Activated CD8-positive, alpha-beta T cell treated with anti-CD3 and anti-CD28 coated beads, Interleukin-2, amount 10 ng/mL, durations not matched to agents 7 days and 5 days (primary cell): ENCODE measurements at places on chromosomes 6 and 20. TPM values are rescaled to one million over a fixed set of nuclear protein-coding genes. Genes with fewer than 3 reads are reported as not detected.

GRCh38 chr20:1587781-1588532 lies 30.5 kb upstream of the SIRPD start:
- H3K4me3 ChIP-seq: no peak overlapping the region
- H3K27ac ChIP-seq: no peak overlapping the region
- no peaks in the 10 kb centered on the region for H3K4me1 ChIP-seq
- DNase-seq: no peak

DNA sequence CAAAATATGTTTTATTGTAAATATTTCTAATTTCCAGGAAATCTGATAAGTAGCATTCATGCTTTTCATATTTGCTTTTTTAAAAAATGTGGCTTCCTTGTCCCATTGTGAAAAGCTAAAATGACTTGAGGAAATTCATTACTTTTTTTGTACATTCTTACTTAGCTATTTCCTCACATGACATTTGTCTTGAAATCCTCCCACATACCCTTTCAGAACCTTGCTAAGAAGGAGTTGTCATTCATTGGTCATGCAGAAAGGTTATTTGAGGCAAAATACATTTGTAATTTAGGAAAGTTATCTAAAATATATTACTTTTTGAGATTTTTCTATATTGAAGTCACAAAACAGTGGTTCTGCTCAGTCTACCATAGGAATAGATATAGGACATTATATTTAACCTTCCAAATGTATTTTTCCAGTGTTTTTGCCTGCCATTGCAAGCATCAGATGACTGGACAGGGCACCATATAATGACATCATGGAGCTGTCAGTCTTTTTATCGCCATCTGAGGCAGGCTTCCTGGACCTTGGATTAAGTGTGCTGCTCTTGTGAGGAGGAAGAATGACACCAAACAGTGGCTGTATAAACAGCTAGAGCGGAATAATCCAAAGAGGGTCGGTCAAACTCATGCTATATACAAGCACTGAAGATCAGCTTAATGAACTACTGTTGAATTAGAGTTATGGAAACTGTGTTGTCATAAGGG lies 109.4 kb upstream of the HCRTR2 start:
- no peaks in the 10 kb centered on the region for H3K4me1 ChIP-seq
- no peak for DNase-seq
- no peak overlapping the region for H3K4me3 ChIP-seq
- no peaks in the 10 kb centered on the region for H3K27me3 ChIP-seq
- H3K27ac ChIP-seq: no peak overlapping the region
- no peaks in the 10 kb centered on the region for H3K36me3 ChIP-seq

GRCh38 chr6:21438237-21438985 lies 155.1 kb upstream of the SOX4 start:
- H3K27ac ChIP-seq: peak overlapping the region; percentile 82
- peaks cover 14% of the 10 kb centered on the region for H3K36me3 ChIP-seq
- DNase-seq: peak; percentile 78
- peak overlapping the region; percentile 67 for H3K4me3 ChIP-seq

DNA sequence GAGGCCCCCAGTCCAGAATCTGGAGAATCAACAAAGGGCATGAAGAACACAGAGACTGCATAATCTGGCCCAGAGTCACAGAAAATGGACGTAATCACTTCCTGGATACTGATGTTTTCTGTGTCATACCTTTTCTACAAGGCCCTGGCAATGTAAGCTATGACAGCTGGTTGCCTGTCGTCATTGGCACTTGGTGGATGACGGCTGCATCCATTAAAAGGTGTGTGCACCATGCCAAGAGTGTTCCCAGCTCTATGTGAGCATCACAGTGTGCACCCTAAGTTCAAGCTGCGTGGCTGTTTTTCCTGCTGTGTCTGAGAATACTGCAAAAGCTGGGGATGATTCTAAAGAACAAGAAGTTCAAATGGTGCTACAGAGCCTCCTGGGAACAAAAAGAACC lies 275.2 kb upstream of the CNR1 start:
- H3K27ac ChIP-seq: no peak overlapping the region
- H3K27me3 ChIP-seq: no peaks in the 10 kb centered on the region
- H3K4me3 ChIP-seq: no peak overlapping the region
- H3K36me3 ChIP-seq: no peaks in the 10 kb centered on the region
- DNase-seq: no peak

HRH3 gene
- not detected for total RNA-seq

- H3K27me3 ChIP-seq: no peaks in the 10 kb centered on the region
- no peak overlapping the region for H3K27ac ChIP-seq
- no peaks in the 10 kb centered on the region for H3K4me1 ChIP-seq
- no peak for DNase-seq
- H3K36me3 ChIP-seq: peaks cover 7% of the 10 kb centered on the region
Measured at GRCh38 chr6:109738667-109739066, 47.6 kb downstream of the FIG4 start.

DNA sequence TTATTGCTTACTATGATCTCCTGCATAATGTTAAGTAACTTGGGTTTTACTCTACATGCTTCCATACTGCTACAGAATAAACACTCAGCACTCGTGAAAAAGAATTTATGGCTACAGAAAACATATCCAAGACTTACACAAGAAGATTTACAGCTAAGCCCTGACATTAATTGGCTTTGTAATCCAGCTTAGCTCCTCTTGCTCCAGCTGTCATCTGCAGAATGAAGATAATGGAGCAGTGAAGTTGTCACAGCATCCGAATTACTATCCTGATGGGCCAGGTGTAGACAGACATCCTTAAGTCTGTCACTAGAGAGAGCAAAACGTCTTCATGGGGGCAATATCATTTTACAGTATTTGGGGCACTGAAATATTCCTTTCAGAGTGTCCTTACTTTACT lies 155.3 kb downstream of the PRKN start:
- DNase-seq: no peak
- no peaks in the 10 kb centered on the region for H3K36me3 ChIP-seq
- no peaks in the 10 kb centered on the region for H3K4me1 ChIP-seq

DNA sequence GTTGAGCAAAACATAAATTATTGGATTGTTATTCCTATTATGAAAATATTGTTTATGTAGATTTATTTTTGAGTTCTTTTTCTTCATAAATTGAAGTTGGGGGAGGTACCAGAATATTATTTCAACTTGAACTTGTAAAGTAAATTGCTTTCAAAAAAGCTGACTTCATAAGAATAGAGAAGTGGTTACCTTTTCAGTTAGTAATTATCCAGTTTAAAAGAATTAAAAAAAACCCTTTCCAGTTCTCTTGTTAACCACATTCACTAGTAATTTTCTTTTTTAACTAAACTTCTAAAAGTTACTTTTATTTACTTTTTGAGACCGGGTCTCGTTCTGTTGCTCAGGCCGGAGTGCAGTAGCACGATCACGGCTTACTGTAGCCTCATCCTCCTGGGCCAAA lies 124.3 kb downstream of the CDKAL1 start:
- H3K27ac ChIP-seq: no peak overlapping the region
- H3K27me3 ChIP-seq: no peaks in the 10 kb centered on the region
- DNase-seq: no peak
- H3K36me3 ChIP-seq: peaks cover 21% of the 10 kb centered on the region
- no peaks in the 10 kb centered on the region for H3K4me1 ChIP-seq
- H3K4me3 ChIP-seq: no peak overlapping the region

DNA sequence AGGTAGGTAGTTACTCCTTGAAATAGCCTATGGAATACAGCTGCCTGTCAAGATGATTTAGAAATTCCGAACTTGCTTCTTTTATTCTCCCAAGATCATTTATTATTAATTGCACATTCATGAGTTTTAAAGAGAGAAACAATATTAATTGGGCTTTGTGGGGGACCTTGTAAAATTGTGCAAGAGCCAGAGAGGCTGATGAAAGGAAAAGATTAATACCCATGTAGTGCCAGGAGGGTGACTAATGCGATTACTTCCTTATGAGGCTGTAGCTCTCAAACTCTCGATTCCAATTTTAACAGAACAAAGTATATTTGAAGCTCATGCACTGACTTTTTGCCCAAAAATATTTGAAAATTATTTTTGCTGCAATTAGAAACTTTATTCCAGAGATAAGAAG lies 423.8 kb upstream of the ID4 start:
- DNase-seq: no peak
- no peaks in the 10 kb centered on the region for H3K27me3 ChIP-seq
- H3K27ac ChIP-seq: no peak overlapping the region
- no peaks in the 10 kb centered on the region for H3K4me1 ChIP-seq

SLC17A5 gene
- total RNA-seq: 5.0 TPM

- no peak overlapping the region for H3K4me3 ChIP-seq
- H3K27ac ChIP-seq: no peak overlapping the region
- no peak for DNase-seq
Measured at GRCh38 chr6:122969999-122970533, 26.0 kb upstream of the CLVS2 start.

TRIM31 gene
- not detected for total RNA-seq

GRCh38 chr6:106413016-106413415 lies 52.5 kb downstream of the CRYBG1 start:
- no peaks in the 10 kb centered on the region for H3K4me1 ChIP-seq
- H3K4me3 ChIP-seq: no peak overlapping the region
- peaks cover 55% of the 10 kb centered on the region for H3K27me3 ChIP-seq
- DNase-seq: no peak

GRCh38 chr6:33747823-33748222 lies 1.1 kb upstream of the IP6K3 start:
- no peaks in the 10 kb centered on the region for H3K4me1 ChIP-seq
- H3K4me3 ChIP-seq: no peak overlapping the region
- DNase-seq: no peak
- no peaks in the 10 kb centered on the region for H3K36me3 ChIP-seq
- no peak overlapping the region for H3K27ac ChIP-seq
- H3K27me3 ChIP-seq: peaks cover 10% of the 10 kb centered on the region

MICB gene
- 49.0 TPM for total RNA-seq

DNA sequence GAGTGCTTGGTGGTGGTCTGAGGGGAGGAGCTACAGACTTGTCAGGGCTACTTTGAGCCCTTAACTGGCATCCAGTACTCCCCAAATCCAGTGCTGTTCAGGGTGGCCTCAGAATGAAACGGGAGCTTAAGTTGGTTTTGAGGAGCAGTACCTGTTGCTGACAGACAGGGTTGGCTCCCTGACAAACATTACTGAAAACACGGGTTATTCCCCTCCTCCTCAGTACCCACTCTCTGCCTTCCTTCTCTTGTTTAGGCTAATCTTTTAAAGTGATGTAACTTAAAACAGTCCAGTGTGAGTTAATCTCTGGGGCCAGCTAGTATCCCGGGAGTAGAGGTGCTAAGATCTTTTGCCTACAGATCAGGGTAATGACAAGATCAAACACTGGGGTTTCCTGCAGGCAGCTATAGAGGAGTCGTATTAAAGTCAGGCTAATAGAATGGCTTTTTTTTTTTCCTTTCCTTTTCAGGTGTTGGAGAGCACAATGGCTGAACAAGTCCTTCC lies 3.7 kb downstream of the TNFAIP3 start:
- H3K36me3 ChIP-seq: peaks cover 65% of the 10 kb centered on the region
- no peaks in the 10 kb centered on the region for H3K27me3 ChIP-seq
- DNase-seq: peak; percentile 53
- H3K4me3 ChIP-seq: peak overlapping the region; percentile 94
- H3K4me1 ChIP-seq: peaks cover 86% of the 10 kb centered on the region
- peak overlapping the region; percentile 87 for H3K27ac ChIP-seq

DNA sequence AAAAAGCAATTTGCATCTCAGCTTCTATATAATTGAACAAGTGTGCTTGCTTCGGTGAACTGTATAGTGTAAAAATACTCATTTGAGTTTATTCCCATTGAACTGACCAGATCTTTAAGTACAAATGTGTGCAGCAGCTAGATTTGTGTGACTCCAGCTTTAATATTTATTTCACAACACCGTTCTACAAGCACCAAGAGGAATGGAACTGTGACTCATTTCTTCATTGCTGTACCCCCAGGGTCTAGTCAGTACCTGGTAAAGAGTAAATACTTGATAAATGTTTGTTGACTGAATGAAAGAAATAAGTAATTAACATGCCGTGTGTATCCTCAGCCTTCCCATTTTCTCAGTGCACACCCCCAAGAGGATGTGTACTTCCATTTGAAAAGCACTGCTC lies 464.8 kb downstream of the CBLN4 start:
- H3K27ac ChIP-seq: no peak overlapping the region
- H3K27me3 ChIP-seq: no peaks in the 10 kb centered on the region
- no peaks in the 10 kb centered on the region for H3K4me1 ChIP-seq
- no peak for DNase-seq

- DNase-seq: no peak
- H3K27me3 ChIP-seq: no peaks in the 10 kb centered on the region
- no peak overlapping the region for H3K27ac ChIP-seq
- H3K4me1 ChIP-seq: peaks cover 5% of the 10 kb centered on the region
- H3K4me3 ChIP-seq: no peak overlapping the region
Measured at GRCh38 chr6:141752677-141753076, 380.0 kb upstream of the GJE1 start.

- DNase-seq: no peak
- H3K27ac ChIP-seq: no peak overlapping the region
- H3K4me1 ChIP-seq: no peaks in the 10 kb centered on the region
- H3K36me3 ChIP-seq: no peaks in the 10 kb centered on the region
- H3K27me3 ChIP-seq: no peaks in the 10 kb centered on the region
Measured at GRCh38 chr6:55953335-55953734, 77.9 kb upstream of the BMP5 start.

GRCh38 chr6:24078200-24078599 lies 47.8 kb upstream of the NRSN1 start:
- no peaks in the 10 kb centered on the region for H3K27me3 ChIP-seq
- no peak overlapping the region for H3K4me3 ChIP-seq
- H3K4me1 ChIP-seq: no peaks in the 10 kb centered on the region
- no peaks in the 10 kb centered on the region for H3K36me3 ChIP-seq
- H3K27ac ChIP-seq: no peak overlapping the region

DNA sequence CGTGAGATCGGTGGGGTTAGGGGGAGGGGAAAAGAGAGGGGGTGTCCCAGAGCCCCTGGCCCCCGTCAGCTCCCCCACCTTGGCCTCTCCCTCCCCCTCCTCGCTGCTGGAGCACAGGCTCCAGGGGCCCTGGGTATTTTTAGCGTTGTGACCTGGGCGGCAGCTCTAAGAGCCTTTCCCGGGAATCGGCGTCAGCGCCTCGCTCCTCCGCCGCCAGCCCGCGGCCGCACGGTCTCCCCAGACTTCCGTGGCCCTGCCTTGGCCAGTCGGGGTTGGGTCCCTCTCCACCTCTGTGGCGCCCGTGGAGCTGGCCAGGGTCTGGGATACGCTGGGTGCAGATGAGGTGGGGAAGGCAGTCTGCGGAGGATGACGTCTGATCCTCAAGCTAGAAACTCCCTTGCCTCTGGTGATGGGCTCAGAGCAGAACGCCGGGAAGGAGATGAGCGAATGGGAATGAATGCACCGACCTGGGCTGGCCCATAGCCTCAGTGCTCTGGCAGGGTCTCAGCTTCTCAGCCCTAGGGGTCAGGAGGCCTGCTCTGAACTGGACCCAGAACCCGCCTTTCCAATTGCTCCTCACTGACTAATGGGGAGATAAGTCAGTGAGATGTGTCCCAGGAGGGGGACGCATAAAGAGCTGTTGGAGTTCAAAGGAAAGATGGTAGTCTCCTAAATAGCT lies 883 bp upstream of the DBNDD2 start:
- no peak for DNase-seq
- peaks cover 16% of the 10 kb centered on the region for H3K4me1 ChIP-seq
- peak overlapping the region; percentile 49 for H3K27ac ChIP-seq
- H3K27me3 ChIP-seq: peaks cover 15% of the 10 kb centered on the region
- peak overlapping the region; percentile 69 for H3K4me3 ChIP-seq
